CD4-positive, alpha-beta T cell treated with Interleukin-1 beta for 1 hour (primary cell): ENCODE measurements at places on chromosomes 5 and 9.

- DNase-seq, result peak; percentile 83
These were observed 52.4 kb downstream of the USP20 start for GRCh38 chr9:129887334-129888292.

- no peak for DNase-seq
These were observed 56.9 kb downstream of the GPR107 start for GRCh38 chr9:130110596-130111021.

- DNase-seq, result no peak
These were observed 439.2 kb downstream of the DNAH5 start for GRCh38 chr5:13505326-13505725.

DNA sequence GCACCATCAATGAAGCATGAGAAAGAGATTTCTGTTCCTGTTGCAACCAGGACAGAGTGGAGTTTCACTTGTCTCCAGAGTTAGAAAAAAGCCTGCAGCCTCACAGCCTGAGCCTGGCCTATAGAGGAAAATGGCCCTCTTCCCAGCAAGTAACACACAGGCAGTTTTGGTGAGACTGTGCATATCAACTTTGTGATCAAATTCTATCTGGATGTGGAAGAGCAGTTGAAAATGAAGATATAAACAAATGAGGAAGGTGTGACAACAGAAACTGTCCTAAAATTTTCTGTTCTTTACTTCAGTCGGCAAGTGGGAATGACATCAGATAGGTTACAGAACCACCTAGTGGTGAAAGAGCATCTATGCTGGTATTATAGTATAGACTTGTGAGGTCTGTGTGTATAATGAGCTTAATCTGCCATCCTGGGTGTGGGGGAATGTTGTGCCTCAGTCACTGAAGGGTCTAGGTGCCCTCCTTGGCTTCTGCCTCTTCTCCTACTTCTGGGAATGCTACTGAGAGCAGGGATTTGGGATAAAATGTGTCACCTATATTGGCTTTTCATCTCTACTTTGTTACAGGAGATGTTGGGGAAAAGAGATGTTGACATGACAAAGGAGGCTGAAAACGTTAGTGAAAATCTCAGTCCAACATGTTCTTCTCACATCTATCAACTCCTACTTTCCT is 28.2 kb downstream of the YIPF5 start:
- DNase-seq, result peak; percentile 16

DNA sequence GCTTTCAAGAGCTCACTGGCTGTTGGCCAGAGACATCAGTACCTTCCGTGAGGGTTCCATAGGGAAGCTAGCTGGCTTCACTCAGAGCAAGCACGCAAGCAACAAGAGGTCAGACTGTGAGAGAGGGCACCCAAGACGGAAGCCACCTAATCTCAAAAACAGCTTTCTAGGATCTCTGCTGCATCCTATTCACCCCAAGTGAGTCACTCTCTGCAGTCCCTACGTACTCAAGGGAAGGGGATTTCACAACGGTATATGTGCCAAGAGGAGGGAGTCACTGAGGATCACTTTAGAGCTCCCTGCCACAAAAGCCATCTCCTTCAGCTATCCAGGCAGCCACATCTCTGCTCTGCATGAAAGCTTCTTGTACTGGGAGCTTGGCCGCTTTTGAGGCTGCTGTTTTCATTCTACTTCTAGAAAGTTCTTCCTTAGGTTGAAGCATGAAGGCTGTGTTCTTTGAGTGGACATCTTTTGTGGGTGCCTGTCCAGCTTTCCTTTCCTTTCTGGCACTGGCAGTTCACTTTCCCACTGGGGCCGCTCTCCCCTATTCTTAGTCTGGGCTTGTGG is 249.5 kb downstream of the MAN2A1 start:
- DNase-seq, result no peak

DNA sequence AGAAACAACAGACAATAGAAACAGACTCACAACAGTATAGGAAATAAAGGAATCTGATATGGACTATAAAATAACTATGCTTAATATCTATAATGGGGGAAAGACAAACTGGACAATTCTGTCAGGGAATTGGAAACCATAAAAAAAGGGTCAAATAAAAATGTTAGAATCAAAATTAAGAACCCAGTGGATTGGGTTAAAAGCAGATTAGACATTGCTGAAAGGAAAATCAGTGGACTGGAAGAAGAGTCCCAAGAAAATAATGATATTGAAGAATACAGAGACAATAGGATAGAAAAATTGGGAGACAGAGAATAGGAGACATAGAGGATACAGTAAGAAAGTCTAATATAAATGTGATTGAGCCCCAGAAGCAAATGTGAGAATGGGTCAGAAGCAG is 199.2 kb downstream of the PBX3 start:
- no peak for DNase-seq

DNA sequence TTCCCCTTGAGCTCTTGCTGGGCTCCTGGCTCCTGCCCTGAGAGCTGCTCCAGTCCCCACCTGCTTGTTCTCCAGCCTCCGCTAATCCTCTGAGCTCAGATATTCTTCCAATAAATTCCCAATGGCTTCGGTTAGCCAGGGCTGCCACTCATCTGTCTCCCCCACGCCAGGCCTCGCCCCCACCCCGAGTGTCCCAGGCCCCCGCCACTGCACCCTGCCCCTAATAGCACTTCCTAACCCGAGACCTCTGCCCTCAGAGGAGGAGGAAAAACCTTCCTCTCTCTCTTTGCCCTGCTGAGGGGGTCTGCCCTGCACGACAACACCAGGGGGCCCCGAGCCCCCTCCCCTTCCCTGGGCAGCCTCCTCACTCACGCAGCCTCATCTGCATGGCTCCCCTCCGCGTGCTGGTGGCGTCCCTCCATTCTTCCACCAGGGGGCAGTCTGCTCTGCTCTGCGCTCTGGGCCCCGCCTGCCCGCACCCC is 5.4 kb upstream of the LCN15 start:
- peak; percentile 55 for DNase-seq

GRCh38 chr9:130337784-130338380 is 72.3 kb downstream of the HMCN2 start:
- DNase-seq, result no peak
